Colonic mucosa (tissue), 4 donors: ENCODE measurements at places on chromosomes 6 and 20. TPM values are rescaled to one million over a fixed set of nuclear protein-coding genes. Genes with fewer than 3 reads are reported as not detected.

VSX1 gene
- total RNA-seq, result not detected

RIN2 gene
- total RNA-seq, result 105 TPM

SLC4A11 gene
- 2.6 TPM for total RNA-seq

SRSF12 gene
- total RNA-seq, result 0.35 TPM

TMEM217 gene
- total RNA-seq, result 0.62 TPM

ABT1 gene
- 15.9 TPM for total RNA-seq

IYD gene
- 8.7 TPM for total RNA-seq

ULBP3 gene
- total RNA-seq, result 1.9 TPM

DACT2 gene
- total RNA-seq, result 2.0 TPM

SLC17A4 gene
- total RNA-seq, result 27.7 TPM

PTPN1 gene
- total RNA-seq, result 37.9 TPM

TCF21 gene
- 5.1 TPM for total RNA-seq

DNA sequence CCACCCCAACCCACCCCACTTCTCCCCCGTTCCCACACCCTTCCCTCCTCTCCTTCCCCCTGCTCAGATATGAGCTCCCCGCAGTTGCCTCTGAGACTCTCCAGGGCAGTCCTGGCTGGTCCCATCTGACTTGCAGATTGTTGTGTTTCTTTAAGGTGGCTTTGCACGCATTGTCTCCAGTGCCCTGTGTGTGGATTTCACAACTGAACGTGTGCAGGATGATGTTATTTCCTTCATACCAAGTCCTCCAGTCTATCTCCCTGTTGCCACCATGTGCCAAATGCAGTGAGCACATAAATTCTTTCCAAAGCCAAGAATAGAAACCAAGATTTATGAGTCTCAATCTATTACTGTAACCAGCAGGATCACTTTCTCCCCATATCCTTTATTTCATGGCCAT is 79.1 kb downstream of the TMEM242 start:
- DNase-seq, result no peak

GRCh38 chr6:146850981-146851380 is 252.2 kb downstream of the ADGB start:
- DNase-seq, result no peak

GRCh38 chr6:14360565-14360964 is 243.0 kb downstream of the CD83 start:
- DNase-seq, result no peak

DNA sequence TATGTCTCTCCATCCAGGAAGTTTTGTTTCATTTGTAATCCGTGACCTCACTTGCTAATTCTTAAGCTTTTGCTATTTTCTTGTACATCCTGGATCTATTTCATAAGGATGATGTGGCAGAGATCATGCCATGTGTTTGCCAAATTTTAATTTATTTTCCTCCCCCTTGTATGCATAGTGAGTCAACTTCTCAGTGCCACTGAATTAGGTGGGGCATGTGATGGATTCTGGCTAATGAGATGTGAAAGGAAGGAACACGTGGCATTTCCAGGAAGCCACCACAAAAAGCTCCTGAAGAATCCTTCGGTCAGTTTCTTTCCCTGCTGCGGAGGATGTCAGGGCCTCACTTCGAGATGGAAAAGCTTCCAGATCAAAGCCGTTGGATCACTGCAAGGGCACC is 86.2 kb upstream of the PRL start:
- no peak for DNase-seq

GRCh38 chr6:135983718-135984343 is 132.3 kb downstream of the PDE7B start:
- DNase-seq, result no peak

- no peak for DNase-seq
These were observed 177.2 kb upstream of the TAB2 start for GRCh38 chr6:149140137-149140909.

- DNase-seq, result no peak
These were observed 222.6 kb upstream of the TAB2 start for GRCh38 chr6:149094934-149095351.

DNA sequence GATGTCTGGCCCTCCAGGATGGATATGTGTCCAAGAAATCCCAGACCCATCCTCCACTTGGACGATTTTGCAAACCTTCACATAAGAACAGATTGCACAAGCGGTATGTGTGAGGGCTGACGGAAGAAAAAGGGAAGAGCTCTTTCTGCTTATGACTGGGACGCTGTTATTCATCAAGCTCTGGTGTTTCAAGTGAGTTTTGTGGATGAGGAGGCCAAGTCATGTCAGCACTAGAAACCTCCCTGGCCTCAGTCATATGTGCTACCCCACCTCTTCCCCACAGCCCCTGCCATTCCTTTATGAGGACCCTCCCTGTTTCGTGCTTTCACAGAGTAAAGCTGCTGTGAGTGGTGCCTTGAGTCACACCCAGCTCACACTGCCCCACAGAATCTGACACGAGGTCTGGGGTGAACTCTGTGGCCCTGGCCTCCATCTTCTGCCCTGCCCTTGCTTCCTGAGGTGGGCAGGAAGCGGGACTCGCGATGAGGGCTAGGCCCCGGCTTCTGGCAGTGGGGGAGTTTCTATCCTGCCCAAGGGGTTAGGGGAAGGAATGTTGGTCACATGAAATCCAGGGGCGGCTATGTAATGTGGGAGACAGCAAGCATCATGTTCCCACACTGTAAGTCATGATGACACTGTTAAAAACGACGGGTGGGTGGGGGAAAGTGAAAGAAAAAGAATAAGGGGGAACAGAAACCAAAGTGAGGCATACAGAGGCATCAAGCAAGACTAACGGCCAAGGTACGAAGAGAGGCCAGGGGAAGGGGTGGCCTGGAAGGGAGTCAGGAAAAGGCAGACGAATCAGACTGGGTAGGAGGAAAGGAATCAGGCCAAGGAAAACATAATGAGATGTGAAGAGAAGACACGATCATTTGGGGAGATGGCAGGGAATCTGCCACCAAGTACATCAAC is 78.1 kb downstream of the PRDM1 start:
- no peak for DNase-seq

DNA sequence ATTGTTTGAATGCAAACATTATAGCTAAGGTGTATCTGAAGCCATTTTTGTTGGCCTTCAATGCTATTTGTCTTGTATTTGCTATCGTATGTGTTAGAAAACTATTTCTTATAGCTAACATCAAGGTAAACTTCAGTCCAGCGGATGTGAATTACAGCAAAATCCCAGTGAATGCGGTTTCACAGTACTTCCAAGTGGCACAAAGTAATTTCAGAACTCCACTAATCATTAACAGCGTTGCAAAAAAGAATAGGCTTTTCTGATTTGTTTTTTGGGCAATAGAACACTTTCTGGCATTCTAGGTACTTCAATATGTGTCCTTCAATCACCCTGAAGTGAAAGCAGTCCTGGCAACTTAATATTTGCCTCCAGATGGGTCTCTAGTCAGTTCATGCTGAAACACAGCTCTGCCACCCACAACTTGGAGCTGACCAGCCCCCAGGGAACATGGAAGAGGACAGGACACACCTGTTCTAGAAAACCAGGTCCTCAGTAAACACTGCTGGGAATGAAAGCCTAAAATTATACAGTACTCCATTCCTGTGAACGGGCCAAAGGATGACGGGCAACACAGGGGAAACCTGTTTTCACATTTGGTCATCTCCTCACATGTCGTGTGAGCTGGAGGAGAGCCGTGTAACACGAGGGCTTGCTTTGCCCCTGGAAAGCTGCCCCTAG is 9.7 kb upstream of the MRPS10 start:
- no peak for DNase-seq

- no peak for DNase-seq
These were observed 174.6 kb downstream of the SYNDIG1 start for GRCh38 chr20:24643731-24644626.

DNA sequence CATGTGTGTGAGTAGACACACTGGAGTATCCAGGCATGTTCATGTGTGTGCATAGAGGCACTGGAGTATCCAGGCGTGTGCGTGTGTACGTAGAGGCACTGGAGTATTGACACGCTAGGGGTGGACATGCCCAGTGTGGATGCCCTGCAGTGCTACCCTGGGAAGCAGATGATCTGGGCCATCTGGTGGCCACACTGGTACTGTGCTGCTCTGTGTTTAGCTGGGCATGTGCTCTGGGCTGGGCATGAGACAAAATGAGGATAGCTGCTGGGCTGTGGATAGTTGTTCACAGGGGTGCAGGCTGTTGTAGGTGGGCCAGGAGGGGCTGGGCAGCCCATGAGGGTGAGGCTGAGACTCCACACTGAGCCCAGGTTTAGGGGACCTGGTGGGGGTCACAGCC is 24.0 kb upstream of the NPBWR2 start:
- peak; percentile 28 for DNase-seq

GRCh38 chr6:116556065-116556464 is 2.5 kb downstream of the CALHM4 start:
- no peak for DNase-seq

GRCh38 chr6:145875496-145876211 is 61.1 kb upstream of the FBXO30 start:
- no peak for DNase-seq

GRCh38 chr20:64105846-64106434 is 1.4 kb downstream of the NPBWR2 start:
- DNase-seq, result no peak

DNA sequence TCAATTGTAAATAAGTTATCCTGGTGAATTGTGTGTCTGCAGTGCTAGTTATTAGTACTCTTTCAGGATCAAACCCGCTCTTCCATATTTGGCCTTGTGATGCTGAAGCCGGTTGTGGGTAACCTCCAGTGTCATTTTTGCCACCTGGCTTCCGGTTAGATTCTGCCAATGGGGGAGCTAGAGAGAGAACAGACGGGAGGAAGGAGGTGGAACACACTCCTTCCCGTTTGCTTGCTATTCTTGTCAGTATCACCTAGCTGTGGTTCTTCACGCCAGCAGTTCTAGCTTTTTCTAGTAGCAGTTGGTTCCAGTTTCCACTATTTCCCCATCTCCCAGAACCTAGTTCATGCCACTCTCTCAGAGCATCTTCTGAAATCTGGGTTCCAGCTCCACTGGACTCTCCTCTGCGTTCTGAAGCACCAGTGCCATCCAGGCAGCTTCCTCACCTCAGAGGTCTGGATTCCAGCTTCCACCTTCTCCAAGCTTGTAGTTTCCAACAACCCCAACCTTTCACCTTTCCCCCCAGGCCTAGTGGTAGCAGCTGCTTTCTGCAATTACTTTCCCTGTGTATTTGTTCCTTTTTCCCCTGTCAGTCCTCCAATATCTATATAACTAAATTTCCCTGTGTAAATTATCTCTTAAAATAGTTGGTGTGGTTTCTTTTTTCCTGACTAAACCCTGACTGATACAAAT is 46.9 kb upstream of the LOC128125822 start:
- DNase-seq, result no peak

DNA sequence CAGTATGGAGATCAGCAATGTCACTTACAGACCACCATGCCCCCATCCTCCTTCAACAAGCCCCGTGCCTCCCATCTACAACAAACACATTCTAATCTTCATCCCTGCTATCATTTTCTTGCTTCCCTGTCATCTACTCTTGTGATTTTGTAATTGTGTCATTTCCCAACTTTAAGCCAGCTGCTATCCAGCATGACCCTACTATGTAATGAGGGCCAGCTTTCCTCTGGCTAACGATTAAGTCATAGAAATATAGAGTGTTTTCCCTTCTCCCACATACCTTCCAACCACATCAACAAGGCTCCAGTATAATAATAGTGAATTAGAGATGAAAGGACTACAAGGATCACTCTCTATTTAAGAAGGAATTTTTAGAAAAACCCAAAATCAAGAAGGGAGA is 607.0 kb downstream of the TENT5A start:
- DNase-seq, result no peak

- peak; percentile 96 for DNase-seq
These were observed at the start of gene RAE1 for GRCh38 chr20:57351042-57351783. TSS of gene RAE1 (plus strand) at chr20:57351255. CDS start at chr20:57354039, 2,784 bp downstream.

- no peak for DNase-seq
These were observed 3.4 kb upstream of the MICAL1 start for GRCh38 chr6:109458774-109459531.

- DNase-seq, result no peak
These were observed 8.0 kb upstream of the PERP start for GRCh38 chr6:138115201-138115600.

DNA sequence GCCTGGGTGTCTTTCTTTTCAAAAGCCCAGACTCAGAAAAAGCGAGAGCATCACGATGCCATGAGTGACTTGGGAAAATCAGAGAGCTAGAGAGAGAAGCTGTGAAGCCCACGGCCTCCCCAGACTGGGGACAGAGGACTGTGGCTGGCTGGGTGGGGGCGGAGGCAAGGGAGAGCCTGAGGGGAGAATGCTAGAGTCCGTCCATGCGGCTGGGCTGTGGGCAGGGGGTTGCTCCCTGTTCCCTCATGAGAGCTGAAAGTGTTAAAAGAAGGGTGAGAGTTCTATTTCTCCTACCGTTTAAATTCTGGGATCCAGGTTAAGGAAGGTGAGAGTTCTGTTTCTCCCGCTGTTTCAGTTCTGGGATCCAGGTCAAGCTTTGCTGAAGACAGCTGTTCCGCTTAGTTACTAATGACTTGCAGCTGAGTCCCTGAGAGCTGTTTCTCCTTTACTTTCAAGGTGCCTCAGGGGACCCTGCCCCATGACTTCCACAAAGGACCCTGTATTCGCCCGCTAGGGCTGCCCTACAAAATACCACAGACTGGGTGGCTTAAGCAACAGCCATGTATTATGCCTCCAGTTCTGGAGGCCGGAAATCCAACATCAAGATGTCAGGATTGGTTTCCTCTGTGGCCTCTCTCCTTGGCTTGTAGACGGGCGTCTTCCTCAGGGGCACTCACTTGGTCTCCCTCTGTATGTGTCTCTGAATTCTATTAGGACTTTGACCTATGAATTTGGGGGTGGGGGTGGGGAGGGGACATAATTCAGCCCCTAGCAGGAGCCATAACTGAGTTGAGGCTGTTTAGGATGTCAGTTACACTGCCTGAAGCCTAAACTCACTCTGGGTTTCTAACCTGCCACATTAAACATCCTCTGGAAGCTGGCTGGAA is 127.0 kb downstream of the PXDC1 start:
- DNase-seq, result no peak

GRCh38 chr6:157329829-157330228 is 6.5 kb upstream of the TMEM242 start:
- no peak for DNase-seq

GRCh38 chr6:12013307-12013719 is 1.2 kb downstream of the HIVEP1 start:
- no peak for DNase-seq
